ENCODE measurements at places on chromosomes 6 and 20.
A peak's percentile ranks its signal among the peaks of the same experiment; 100 is the strongest.

DNA sequence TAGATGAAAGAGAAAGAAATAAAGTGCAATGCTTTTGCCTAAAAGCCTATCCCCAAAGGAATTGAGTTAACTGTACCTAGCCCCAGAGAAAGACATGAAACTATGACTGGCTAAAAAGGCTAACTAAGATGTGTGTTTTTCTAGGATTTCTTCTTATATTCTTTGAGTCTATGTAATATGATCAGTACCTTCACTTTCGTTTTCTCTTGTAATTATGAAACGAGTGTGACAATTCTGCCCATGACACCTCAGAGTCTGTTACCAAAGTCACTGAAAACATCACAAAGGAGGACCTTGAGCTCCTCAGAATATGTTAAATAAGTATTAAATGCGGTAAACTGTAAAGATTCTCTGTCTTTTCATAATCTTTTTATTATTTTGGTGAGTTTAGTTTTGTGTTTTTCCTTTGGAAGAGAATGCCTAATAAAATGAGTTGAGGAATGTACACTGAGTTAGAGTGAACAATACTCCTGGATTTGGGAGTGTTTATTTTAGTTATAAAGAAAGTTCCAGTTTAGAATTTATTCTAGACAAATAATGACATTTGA, 141.3 kb downstream of the FUT9 start:
- DNase-seq, result no peak

DNA sequence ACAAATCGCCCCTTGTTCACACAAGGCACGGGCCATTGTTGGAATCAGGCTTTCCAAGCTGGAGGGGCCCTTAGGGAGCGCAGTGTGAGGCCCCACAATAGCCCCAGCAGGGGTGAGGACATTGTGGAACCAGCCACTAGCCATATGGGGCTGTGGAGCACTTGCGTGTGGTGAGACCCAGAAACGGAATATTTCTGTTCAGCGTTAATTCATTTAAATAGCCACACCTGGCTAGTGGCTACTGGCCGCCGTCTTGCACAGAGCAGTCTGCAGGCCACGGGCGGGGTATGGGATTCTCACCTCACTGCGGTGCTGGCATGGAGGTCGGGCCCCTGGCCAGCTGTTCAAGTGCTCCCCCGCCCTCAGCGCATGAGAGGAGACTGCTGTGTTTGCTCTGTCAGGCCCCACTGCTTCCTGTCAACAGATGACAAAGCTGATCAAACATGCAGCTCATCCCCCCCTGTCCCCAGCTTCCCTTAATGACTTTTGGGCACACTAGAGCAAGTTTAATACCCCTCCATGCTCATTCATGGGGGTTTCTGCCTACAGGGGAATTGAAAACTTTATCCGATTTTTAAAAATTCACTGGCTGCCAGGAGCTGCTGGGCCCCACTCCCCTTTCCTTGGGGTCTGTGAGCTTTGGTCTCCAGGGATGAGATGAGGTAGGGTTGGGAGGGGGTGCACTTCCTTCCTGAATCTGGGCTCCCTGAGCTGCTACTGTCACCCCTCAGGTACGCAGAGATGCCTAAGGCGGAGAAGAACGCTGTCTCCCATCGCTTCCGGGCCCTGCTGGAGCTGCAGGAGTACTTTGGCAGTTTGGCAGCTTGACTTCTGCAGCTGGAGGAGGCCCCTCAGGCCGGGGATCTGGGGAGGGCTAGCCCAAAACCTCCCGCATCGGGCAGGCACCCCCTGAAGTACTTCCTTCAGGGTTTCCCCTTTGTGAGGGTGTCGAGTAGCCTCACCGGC, 13.6 kb downstream of the ITPA start:
- peak; percentile 51 for DNase-seq

DNA sequence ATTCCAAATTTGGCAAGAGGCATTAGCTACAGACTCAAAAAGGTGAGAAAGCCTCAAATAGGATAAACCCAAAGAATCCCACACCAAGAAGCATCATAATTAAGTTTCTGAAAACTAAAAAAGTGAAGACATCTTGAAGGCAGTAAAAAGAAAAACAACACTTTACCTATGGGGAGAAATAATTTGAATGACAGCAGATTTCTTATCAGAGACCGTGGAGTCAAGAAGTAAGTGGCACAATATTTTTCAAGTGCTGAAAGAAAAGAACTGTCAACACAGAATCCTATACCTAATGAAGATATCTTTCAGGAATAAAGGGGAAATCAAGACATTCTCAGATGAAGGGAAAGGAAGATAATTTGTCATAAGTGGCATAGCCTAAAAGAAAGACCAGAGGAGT, 193.3 kb upstream of the CHD6 start:
- DNase-seq, result no peak

- no peak for DNase-seq
Observed at GRCh38 chr6:167668019-167668753, 158.5 kb upstream of the AFDN start.

GRCh38 chr6:146106532-146106931, 77.7 kb downstream of the GRM1 start:
- DNase-seq, result no peak

GRCh38 chr6:135852746-135853145, 1.2 kb downstream of the PDE7B start:
- DNase-seq, result no peak

DNA sequence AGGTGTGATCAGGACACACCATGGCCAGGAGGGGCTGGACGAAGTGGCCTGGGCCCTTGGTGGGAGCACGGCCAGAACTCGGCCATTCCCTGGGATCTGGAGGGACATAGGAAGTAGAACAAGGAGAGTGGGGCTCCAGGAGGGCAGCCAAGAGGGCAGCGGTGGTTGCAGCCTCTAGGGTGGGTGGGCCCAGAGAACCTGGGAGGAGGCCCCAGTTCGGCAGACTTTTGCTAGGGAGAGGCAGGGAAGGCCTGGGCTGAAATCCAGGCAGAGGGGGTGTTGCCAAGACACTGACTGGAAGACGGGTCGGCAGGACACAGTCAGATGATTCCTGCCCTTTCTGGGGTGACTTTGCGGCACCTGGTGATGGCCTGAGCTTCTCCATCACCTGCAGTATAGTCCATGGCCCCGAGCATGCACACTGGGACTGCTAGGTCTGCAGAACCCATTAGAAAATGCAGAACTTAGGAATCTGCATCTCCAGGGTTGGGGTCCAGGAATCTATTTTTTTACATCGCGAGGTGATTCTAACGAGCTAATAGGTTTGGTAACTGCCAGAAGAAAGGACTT, 224.8 kb downstream of the SYNDIG1 start:
- peak; percentile 8 for DNase-seq

DNA sequence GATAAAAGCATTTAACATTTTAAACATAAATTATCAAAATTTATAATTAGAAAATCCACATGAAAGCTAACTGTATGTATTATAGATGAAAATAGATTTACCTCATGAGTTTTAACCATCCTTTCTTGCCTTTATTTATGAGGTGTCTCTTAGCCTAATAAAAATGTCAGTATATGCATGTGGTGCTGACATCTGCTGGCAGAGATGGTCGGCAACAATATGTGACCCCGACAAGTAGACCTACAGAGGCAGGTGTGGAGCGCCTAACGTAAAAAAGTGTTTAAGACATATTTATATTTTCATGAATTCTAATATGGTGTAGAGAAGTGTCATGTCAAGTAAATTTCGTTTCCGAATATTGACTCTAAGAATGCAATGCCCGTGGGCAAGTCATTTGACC, 149.0 kb upstream of the FUT9 start:
- no peak for DNase-seq

All from activated CD8-positive, alpha-beta T cell treated with anti-CD3 and anti-CD28 coated beads, Interleukin-2, amount 10 ng/mL, durations not matched to agents 7 days and 5 days (primary cell).